ENCODE measurements at places on chromosomes 7 and 10. TPM values are rescaled to one million over a fixed set of nuclear protein-coding genes. Genes with fewer than 3 reads are reported as not detected.

Gene GSTO2
- total RNA-seq = 0.32 TPM

Gene SLC4A2
- 123 TPM for total RNA-seq

Gene VSTM4
- 3.1 TPM for total RNA-seq

Gene NPSR1
- total RNA-seq = not detected

Gene PRSS58
- not detected for total RNA-seq

Gene MOGAT3
- not detected for total RNA-seq

Gene APBB1IP
- 0.18 TPM for total RNA-seq

Gene ATRNL1
- total RNA-seq = under 0.01 TPM

Gene SEMA3C
- total RNA-seq = 61.6 TPM

Gene MKX
- not detected for total RNA-seq

Gene NCAPG2
- 6.5 TPM for total RNA-seq

Gene PIP4K2A
- total RNA-seq = 42.8 TPM

Gene PRLHR
- total RNA-seq = not detected

Gene HTRA1
- total RNA-seq = 123 TPM

Gene GIMAP8
- 0.81 TPM for total RNA-seq

Gene GTF2IRD1
- 4.5 TPM for total RNA-seq

Gene KCNMA1
- total RNA-seq = 2.7 TPM

Gene ODAD2
- not detected for total RNA-seq

Gene NOS3
- total RNA-seq = 5.4 TPM

Gene GPR37
- 0.36 TPM for total RNA-seq

Gene CHAT
- not detected for total RNA-seq

Gene STAMBPL1
- 23.8 TPM for total RNA-seq

Gene FRAT1
- total RNA-seq = 3.1 TPM

Gene MRC1
- under 0.01 TPM for total RNA-seq
